ENCODE measurements at places on chromosomes 13 and 19. TPM values are rescaled to one million over a fixed set of nuclear protein-coding genes. Genes with fewer than 3 reads are reported as not detected.

DNA sequence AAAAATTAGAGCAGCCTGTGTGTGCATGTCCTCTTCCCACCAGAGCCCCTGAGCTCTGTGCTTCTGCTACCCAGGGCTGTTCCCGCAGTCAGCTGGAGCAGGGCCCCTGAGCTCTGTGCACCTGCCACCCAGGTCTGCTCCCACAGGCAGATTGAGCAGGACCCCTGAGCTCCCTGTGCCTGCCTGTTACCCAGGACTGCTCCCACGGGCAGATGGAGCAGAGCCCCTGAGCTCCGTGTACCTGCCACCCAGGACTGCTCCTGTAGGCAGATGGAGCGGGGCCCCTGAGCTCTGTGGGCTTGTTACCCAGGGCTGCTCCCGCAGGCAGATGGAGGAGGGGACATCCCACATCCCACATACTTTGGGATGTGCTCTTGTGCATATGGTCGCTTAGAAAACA, 186.8 kb upstream of the SOX1 start:
- DNase-seq = no peak

- DNase-seq = no peak
Measured at GRCh38 chr13:112851107-112852038, 117.6 kb upstream of the MCF2L start.

DNA sequence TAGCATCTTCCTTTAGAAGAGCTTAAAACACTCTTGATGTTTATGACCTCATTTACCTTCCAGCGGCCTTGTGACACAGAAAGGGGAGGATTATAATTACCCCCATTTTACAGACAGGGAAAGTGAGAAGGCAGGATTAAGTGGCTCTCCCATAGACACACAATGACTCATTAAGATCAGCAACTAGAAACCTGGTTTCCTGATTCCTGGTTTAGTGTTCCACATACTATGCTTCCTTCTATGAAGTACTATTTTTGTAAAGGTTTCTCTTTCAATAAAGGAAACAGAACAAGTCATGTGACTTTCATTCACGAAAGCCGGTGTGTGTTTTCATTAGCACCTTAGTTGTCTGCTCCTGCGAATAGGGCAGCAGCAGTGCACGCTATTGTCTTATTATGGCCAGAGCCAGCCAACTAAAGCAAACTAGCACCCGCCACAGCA, 8.3 kb downstream of the IRS2 start:
- DNase-seq = peak; percentile 23

DNA sequence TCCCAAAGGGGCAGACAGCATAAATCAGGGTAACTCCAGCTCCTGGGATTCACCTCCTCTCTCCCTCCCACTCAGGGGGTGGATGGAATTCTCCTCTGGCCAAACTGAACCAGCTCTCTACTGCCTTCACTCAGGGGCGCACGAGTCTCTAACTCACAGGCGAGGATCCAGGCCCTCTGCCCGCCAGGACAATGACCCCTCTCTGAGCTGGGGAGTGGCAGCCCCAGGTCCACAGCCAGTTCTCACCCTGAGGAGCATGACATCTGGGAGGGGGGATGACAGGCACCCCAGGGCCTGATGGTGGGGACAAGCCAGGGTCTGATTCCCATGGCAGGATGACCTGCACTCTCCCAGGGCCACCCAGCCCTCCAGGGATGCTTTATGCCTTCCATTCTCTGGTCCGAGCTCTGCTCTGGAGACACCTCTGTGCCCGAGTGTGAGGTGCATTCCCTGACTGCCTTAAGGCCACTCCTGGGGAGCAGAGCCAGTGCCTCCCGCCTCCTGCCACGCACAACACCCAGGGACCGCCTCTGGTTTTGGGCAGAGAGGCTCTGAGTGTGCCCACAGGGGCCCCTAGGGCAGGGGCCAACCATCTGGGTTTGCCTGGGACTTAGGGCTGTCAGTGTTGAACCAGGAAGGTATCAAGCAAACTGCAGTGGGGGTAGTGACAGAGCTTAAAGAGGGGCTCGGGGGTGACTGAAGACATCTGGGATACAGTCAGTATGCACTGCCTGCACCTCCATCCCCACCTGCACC, 66.2 kb downstream of the GNG7 start:
- DNase-seq = no peak

GRCh38 chr13:45907503-45907902, 56.0 kb upstream of the SIAH3 start:
- DNase-seq = no peak

- no peak for DNase-seq
Measured at GRCh38 chr13:68368922-68369321, 1138.8 kb upstream of the PCDH9 start.

IGFL3 gene
- not detected for total RNA-seq

Measured in RPMI7951 (cell line).